Stimulated activated CD4-positive, alpha-beta T cell treated with anti-CD3 and anti-CD28 coated beads, Interleukin-12 subunit alpha, Interleukin-12 subunit beta, amount 100 ng/mL, for 48 hours (primary cell): ENCODE measurements at places on chromosomes 4 and X.

- DNase-seq, result no peak
These were observed 46.1 kb downstream of the HTRA3 start for GRCh38 chr4:8315435-8316250.

GRCh38 chr4:10403633-10404445, 53.4 kb downstream of the ZNF518B start:
- no peak for DNase-seq

DNA sequence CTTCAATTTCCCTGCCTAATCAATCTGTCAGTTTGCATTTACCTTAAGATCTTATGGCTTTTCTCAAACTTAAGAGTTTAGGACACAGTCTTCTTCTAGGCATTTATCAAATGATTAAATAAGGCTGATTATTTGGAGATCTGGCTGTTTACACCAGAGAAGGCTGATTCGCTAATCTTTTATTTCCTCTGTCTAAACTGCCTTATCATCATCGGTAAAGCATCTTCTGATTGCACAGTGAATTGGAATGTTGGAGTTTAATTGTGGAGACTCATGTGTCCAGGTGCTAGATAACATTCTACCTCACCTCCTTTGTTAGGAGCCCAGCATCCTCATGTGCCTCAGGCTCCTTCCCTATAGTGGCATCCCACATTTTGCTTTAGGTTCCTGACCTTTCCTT, 100.3 kb upstream of the DDIT4L start:
- no peak for DNase-seq

GRCh38 chr4:17535906-17536305, 20.9 kb downstream of the CLRN2 start:
- no peak for DNase-seq

DNA sequence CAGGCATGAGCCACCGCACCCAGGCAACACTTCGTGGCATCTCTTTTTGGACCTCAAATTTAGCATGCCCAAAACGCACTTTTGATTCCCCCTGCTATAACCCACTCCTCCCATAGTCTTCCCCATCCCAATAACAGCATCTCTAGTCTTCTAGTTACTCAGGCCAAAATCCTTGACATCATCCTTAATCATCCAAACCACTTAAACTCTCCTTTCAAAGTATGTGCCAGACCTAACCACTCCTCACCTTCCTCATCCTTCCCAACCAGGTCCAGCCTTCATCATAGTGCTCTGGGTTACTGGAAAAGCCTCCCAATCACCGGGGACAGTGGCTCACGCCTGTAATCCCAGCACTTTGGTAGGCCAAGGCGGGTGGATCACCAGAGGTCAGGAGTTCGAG, 41.9 kb downstream of the AFAP1 start:
- DNase-seq, result no peak

DNA sequence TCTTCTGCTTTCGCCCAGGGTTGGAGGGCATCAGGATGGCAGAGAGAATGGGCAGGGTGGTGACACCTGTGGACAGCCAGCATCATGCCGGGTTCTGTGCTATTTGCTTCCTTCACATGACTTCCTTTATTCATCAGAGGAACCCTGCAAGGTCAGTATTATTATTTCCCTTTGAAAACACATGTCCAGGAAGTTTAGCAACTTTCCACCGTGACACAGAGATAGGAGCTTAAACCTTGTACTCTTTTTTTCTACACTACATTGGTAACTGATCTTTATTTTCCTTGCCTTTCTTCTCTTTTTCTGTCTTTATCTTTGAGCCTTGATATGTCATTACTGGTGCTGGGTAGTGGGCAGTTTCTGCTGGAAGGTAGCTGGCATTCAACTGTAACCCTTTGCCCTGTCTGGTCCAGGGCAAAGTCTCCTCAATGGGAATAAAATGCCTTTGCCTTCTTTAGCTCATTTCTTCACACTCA, 5.0 kb upstream of the MGST2 start:
- DNase-seq, result no peak

DNA sequence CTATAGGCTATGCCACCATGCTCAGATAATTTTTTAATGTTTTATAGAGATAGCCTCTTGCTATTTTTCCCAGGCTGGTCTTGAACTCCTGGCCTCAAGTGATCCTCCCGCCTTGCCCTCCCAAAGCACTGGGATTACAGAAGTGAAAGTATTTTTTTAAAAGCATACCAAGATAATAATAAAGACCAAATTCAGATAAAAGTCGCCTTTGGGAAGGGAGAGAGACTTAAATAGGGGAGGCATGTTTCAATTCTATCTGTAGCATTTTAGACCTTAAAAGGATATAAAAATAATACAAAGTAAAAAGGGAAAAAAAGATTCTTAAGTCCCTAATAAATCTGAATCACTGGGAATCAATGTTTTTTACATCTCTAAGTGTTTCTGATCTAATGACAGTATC, 108.9 kb downstream of the AFAP1 start:
- no peak for DNase-seq

DNA sequence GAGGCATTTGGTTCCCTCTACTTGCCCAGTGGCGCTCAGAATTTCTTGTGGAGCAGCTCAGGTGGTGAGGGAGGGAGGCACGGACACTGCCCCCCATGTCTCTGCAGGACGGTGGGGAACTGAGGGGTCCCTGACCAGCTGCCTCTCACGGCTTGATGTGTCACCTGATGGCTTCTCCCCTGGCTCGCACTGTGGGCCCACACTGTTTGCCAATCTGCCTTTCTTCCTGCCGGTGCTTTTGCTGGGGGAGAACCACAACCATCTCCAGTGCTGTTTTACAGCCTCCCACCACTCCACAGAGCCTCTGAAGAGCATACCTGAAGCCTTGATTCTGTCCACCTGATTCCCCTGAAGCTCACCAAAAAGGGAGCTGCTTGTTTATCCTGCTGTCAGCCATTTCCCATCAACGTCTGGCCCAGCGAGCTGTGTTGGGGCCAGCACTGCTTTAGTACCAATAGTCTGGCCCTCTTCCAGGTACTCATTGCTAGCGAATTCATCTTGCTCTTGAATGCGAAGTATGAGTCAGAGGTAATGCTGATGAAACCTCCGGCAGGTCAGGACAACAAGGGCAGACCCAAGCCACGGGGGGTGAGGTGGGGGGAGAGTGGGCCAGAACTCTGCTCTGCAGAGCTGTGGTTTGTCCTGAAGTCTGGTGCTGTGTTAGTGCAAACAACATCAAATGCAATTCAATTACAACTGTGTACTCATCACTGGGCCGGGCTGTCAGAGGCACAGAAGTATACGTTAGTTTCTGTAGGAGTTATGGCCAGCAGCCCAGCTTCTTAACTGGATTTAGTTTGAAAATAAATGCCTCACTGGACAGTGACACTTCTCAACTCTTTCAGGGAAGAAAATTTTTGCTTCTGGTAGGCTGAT, 208.3 kb upstream of the JADE1 start:
- no peak for DNase-seq

DNA sequence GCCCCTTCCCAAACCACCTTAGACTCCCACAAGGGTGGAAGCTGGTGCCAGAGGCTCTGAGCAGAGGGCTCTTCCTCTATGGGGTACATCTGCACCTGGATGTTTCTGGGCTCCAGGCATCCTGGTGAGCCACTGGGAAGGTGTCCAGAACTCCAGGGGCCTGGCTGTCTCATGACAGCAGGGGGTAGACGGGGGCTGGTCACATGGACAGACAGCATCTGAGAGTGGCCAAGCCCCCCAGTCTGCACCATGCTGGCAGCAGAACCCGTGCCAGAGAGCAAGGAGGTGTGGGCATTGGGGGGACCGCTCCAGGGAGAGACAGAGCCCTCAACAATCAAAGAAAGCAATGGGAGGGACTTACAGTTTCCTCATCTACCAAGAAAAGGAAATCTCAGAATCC, 39.5 kb downstream of the ZFYVE28 start:
- DNase-seq, result no peak

GRCh38 chr4:153418121-153418520, 48.0 kb upstream of the TMEM131L start:
- no peak for DNase-seq

- DNase-seq, result no peak
These were observed 46.9 kb downstream of the TET2 start for GRCh38 chr4:105193536-105193935.

GRCh38 chr4:184891816-184892397, 66.1 kb upstream of the ACSL1 start:
- no peak for DNase-seq

DNA sequence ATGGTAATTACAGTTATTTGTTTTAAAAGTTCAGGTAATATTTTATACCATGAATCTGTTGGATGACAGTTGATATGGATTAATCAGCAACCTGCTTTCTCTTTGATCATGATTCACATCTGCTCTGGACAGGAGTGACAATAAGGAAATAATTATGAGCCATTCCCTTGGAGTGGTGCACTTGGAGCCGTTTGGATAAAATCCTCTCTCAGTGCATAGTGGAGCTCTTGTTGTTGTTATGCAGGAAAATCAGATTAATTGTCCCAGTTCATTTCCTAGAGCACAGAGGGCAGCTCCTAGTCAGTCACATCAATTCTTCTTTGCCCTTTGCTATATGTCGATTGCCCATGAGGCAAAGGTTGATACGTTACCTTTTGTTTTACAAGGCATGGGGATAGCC, 668.3 kb upstream of the NR3C2 start:
- DNase-seq, result no peak

- no peak for DNase-seq
These were observed 15.1 kb upstream of the GK start for GRCh38 chrX:30637874-30638815.

GRCh38 chr4:15234856-15235126, 193.0 kb upstream of the C1QTNF7 start:
- DNase-seq, result no peak

DNA sequence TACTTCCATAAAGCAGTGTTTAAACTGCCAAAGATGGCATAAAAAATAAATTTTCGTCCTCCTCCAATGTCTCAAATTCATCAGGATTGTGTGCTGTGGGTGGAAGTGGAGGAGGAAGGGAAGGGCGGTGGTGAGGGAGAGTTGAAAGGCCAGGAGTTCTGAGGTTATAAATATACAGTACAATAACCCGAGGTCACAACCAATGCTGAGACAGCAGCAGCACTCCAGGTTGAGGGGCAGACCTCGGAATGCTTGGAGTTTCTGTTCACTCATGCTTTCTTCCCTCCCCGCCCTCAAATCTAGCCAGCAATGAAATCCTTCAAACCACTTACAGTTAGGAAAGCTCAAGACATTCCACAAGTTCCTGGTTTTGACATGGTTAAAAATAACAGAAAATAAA, 134.0 kb upstream of the SMAD1 start:
- no peak for DNase-seq

GRCh38 chr4:122541996-122542395, 78.9 kb downstream of the IL21 start:
- no peak for DNase-seq

DNA sequence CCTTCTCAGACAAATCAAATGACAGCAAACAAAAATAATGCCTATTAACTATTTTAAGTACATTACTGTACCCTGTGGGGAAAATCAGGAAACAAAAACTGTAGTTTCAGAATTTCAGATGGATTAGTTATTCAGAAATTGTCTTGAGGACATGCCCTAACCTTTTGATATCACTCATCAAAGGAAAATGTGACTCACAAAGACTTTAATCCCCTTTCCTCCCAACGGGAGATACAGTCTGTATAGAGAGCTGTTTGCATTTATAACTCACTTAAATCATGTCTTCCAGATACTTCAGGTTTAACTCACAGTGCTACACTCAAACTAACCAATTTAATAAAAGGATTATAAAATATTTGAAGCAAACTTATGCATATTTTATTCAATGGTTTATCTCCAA, 304.0 kb downstream of the MAPK10 start:
- no peak for DNase-seq

- no peak for DNase-seq
These were observed 1.0 kb downstream of the SLITRK4 start for GRCh38 chrX:143634663-143635455.

DNA sequence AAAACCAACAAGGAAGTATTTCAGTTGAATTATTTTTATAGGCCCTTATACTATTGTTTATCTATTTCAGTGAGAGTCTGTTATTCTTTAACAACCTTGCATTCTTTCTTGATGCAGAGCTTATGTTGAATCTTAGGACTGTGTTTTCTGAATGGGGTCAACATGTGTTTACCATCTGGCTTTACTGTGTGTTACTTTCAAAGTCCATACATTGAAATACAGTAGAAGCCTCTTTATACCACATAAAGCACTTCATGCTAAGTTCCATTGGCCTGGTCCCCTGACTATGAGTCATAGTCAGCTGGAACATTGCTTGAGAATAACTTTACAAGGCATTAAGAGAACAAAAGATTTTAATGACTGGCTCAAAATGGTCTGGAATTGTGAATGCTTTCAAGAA, 152.6 kb downstream of the GASK1B start:
- DNase-seq, result no peak

DNA sequence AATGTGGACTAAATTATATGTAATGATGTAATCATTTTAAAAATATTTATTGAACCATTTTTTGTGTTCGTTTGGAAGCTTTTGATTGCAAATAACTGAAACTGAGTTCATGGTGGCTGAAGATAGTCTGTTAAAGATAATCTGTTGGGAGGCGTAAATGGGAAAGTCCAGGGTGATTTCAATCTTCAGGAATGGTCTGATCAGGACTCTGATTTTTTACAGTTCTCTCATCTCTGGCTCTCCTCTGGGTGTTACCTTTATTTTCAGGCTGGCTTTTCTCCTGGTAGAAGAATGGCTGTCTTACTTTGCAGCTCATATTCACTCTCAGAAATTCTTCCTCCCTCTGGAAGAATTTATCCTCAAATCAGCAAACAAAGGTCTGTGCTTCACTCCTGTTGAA, 199.0 kb upstream of the LEF1 start:
- DNase-seq, result no peak

GRCh38 chrX:20233336-20233735, 33.4 kb downstream of the RPS6KA3 start:
- DNase-seq, result no peak

GRCh38 chr4:145014365-145014764, 83.6 kb downstream of the ANAPC10 start:
- DNase-seq, result no peak

DNA sequence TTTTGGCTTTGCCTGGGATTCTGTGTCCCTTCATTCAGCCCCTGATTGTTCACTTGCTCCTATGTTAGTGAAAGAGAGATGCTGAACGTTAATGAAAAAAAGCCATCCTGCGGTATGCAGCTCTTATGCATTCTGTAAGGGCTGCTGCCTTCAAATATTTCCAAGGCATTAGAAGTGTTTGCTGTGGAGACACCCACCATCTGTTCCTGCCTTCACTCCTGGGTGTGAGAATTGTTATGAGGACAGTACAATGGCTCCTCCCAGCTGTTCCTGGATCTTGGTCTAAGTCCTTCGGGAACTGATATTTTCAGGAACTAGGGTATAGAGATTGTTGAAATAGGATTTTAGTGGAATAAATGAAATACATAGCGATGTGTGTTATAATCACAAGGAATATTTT, 427.1 kb upstream of the FAM47C start:
- no peak for DNase-seq

DNA sequence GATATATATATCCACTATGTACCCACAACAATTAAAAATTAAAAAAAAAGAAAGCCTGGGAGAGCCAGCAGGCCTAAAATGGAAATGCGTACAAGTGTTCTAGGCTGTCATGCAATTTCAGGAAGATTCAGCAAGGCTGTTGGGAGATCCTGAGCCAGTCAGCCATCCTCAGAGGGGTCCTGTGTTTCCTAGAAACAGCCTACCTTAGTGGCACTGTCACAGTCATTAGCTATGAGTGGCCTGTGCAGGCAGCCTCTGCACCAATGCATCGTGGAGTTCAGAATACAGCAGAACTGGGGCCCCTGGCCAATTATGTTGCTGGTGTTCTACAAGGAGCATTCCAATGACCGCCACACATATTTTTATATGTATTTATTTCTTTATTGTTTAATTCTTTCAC, 21.0 kb upstream of the USP53 start:
- DNase-seq, result no peak

- DNase-seq, result peak; percentile 50
These were observed 27.3 kb upstream of the CHRNA9 start for GRCh38 chr4:40307627-40308497.
